Transverse colon (tissue), 4 donors: ENCODE measurements at places on chromosomes 6 and 20. TPM values are rescaled to one million over a fixed set of nuclear protein-coding genes. Genes with fewer than 3 reads are reported as not detected.

The BTNL2 gene
- total RNA-seq = not detected

The CAGE1 gene
- not detected for total RNA-seq

The PTK6 gene
- total RNA-seq = 147 TPM

The SIGLEC1 gene
- 2.2 TPM for total RNA-seq

The KIAA1755 gene
- total RNA-seq = 20.2 TPM

The ZFP64 gene
- 88.6 TPM for total RNA-seq

DNA sequence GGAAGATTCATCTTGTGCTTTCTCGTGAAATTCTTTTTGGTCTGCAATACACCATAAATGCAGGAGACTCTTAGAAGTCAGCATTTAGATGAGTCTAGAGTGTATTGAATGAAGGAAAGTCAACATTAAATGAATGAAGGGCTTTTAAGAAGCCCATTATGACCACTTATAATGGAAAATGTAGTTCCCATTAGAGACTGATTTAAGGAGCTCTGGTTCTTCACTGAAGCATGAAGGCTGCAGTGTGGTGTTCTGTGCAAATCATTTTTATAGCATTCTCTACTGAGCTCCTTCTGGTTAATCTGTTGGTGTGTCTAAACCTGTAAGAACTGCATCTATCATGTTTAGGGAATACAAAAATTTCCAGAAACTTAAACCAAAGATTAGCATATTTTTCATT, 19.7 kb downstream of the NCOA7 start:
- no peak for DNase-seq

GRCh38 chr6:7721649-7722048, 4.2 kb upstream of the BMP6 start:
- DNase-seq = no peak

GRCh38 chr6:31878222-31878621, 575 bp downstream of the SLC44A4 start:
- DNase-seq = no peak

GRCh38 chr6:20978151-20978614, 443.9 kb downstream of the CDKAL1 start:
- DNase-seq = no peak

DNA sequence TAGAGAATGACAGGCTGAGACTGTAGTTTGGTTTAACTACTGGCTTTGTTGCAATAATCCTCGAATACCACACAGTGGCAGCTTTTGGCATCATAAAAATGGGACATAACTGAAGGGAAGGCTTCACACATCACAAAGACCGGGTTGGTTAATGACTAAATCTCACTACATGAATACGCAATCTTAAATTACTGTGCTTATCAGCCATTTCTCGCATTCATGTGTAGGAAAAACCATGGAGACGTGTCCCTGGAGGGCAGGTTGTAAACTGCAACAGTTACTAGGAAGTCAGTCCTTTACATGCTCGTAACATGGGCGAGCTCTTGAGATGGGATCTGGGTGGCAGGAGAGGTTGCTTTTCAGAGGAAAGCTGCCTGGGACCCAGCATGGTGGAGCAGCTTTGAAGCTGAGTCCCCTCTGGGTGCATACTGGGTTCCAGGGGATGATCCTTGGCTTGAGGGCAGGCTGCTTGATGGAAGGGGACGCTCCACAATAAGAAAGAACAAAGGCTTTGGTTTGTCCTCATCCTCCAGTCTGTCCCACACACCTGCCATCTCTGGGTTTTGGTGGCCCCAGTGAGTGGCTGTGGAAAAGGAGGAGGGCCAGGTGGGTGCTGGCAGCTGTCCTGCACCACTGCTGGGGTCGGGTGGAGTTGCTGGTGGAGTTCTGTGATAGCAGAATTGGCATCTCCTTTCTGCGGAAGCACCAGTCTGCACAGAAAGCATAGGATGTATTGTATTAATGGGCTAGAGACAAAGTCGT, 2.1 kb downstream of the RPS21 start:
- DNase-seq = no peak

DNA sequence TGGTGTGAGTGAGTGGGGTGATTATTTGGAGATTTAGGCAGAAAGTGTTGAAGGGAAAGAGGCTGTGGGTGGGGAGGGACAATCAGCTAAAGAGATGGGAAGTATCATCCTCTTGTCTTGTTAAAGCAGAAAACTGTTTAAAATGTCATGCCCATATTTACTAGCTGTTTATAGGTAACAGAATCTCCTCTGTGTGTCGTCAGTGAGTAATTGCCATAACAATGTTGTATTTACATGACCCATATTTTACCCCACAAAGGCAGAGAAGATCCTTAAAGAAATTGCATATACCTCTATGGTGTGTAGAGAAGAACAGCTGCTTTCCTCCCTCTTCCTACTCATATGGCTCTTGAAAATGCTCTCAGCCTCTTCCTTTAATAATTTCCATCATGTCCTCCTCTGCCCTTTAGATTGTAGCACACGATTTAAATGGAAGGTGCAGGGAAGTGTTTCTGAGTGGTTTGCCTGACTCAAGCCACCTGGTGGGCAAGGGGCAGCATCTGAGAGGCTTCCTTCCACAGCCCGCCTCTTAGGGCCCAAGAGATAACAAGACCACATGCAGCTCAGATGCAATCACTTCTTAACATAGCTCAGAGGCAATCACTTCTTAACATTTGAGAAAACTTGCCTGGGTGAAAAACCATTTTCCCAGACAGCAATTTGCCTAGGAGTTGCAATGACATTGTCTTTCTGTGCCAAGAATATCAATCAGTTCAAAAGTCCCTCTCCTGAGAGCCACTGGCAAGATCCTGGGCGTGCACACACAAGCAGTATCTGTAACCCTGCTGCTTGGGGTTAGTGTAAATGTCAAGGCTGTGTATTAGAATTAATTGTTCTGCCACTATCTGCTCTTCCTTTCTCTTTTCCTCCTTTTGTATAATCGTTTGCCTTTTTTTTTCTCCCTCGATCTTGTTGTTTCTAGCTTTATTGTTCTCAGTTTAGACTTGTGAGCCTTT, 44.1 kb upstream of the EDN1 start:
- peak; percentile 41 for DNase-seq

DNA sequence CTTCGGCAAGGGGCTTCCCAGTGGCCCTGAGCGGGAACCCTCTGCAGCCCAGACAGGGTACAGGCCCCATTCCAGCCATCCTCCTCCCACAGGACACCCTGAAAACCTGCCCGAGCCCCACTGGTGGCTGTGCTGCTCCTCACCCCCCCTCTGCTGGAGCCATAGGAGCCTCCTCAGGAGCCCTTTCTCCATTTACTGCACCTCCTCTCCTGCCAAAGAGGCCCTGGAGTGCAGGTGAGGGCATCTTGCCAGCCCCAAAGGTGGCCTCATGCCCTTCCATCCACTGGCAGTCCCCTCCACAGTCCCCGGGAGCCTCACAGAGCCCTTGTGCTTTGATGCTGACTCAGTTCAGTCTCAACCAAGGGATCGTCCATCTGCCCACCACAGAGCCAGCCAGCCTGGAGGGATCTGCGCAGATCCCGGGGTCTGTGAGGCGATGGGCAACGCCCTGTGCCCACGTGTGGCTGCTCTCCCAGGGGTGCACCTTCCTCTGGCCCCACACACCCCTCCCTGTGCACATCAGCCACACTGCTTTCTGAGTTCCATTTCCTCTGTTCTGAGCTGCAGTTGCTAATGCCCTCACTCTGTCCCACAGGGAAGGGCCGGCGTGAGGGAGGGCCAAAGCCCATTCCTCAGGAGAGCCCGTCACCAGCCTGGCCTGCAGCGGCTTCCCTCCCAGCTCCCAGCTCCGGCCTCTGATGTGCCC, 228.5 kb downstream of the DLL1 start:
- peak; percentile 3 for DNase-seq

- DNase-seq = no peak
Observed at GRCh38 chr6:33373960-33374910, 17.4 kb upstream of the KIFC1 start.

DNA sequence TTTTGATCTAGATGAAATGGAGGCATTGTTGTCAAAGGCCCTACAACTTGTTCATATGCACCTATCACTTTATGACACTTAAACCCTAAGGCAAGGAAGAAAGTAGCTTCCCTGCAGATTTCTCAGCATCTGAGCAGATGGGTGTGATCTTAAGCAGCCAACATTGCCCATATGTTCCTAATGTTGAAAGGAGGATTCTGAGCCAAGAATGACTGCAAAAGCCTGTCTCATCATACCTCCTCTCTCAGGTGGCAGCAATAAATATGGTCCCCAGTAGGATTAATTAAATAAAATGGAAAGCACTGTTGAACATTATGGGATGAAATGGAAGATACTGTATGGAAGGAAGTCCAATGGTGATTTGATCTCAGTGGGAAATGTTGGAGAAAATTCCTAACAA, 538.1 kb upstream of the MAN1A1 start:
- no peak for DNase-seq

DNA sequence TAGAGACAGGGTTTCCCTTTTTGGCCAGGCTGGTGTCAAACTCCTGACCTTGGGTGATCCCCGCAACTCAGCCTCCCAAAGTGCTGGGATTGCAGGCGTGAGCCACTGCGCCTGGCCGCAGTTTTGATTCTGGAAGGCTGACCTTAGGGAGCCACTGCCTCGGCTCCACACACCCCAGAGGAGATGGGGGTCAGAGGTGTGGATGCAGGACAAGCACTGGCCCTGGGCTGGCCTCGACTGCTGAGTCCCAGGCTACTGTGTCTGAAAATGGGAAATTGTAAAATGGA, 1.5 kb downstream of the ZBP1 start:
- no peak for DNase-seq

DNA sequence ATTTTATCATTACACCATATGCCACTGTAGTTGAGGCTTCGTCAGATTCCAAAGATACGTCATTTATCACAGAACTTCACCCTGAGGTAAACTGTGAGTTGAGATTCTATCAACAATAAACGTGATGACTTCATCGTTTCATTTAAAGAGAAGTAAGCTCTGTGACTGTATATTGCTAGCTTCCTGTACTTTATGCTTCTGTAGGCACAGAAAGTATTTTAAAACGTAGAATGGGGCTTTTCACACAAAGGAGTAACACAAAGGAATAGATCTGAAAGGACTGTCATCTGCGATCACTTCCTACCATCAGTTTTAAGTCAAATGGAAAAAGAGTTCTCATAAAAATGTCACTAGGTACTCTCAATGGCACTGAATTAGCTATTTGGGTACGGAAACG, 234.4 kb upstream of the MCHR2 start:
- DNase-seq = no peak

DNA sequence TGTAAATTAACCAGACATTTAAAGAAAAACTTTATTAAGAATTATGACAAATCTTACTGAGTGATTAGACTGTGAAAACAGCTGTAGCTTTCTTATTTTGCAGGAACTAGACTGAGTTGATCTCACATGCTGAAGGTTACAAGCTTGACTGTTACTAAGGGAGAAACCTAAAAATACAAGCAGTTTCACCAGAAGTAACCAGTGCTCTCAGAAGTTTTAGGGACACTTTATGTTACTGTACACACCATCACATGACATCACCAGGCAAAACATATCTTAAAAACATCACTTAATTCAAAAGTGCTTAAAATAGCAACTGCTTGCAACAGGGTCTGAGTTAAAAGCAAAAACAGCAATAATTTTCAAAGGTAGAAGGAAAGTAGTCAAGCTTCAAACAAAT, 5.4 kb downstream of the FBXO30 start:
- no peak for DNase-seq

DNA sequence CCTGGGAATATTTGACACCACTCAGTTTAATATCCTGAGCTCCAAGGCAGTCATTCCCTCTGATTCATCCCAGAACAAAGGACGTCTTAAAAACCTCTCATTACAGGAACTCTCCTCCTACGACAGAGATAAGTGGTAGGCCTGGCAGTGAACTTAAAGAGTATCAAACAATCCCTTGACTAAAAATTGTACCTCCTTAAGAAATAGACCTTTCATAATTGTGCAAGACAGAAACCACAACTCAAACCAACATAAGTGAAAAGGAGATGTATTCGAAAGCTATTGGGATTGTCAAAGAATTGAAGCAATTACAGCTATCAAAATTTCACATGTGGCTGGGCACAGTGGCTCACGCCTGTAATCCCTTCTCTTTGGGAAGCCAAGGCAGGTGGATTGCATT, 19.1 kb upstream of the BNIP5 start:
- no peak for DNase-seq

DNA sequence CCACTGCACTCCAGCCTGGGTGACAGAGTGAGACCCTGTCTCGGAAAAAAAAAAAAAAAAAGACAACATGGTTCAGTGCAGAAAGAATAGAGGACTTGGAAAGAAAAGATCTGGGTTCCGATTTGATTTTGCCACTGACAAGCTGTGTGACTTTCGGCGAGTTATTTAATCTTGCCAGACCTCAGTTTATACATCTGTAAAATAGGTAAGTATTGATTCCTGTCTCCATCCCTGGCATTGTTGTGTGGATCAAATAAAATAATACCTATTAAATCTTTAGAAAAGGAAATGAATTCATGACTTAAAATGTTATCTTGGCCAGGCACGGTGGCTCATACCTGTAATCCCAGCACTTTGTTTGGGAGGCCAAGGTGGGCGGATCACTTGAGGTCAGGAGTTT, 7.0 kb downstream of the ITCH start:
- no peak for DNase-seq

DNA sequence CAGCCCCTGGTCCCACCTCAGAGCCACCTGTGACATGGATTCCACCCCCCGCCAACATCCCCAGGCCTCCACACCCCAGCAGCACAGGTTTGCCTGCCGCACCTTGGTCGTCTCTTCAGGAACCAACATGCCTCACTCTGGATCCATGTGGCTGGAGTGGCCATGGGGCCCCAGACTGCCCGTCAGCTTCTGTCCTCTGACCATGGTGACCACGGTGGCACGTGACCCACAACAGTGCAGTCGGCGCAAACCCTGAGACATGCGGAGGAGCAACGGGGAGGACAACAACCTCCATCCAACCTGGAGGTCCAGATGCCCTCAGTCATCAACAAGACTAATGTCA, 85.6 kb downstream of the ANKRD60 start:
- no peak for DNase-seq

GRCh38 chr6:5031150-5031549, 27.3 kb upstream of the RPP40 start:
- DNase-seq = no peak

DNA sequence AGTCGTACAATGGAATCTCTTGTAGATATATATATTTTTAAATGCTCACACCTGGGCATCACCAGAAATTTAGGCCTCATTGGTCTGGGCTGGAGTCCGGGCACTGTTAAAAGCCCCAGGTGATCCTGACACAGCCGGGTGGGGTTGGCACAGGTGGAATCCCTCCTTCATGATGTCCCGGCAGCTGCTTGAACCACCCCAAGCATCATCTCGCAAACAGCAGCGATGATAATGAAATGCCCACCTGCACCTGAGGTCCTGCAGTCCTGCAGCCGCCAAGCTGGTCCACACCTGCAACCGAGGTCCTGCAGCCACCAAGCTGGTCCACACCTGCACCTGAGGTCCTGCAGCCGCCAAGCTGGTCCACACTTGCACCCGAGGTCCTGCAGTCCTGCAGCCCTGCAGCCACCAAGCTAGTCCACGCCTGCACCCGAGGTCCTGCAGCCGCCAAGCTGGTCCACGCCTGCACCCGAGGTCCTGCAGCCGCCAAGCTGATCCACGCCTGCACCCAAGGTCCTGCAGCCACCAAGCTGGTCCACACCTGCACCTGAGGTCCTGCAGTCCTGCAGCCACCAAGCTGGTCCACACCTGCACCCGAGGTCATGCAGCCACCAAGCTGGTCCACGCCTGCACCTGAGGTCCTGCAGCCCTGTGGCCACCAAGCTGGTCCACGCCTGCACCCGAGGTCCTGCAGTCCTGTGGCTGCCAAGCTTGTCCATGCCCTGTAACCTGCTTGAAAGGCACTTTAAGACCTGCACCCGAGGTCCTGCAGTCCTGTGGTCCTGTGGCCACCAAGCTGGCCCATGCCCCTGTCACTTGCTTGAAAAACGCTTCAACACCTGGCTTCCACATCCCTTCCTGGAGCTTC, 261.2 kb downstream of the DLL1 start:
- peak; percentile 1 for DNase-seq
